ENCODE measurements at places on chromosomes 16 and 17.

GRCh38 chr16:65394281-65394680 lies 272.4 kb upstream of the CDH11 start:
- DNase-seq = no peak

GRCh38 chr16:23320693-23321092 lies 18.6 kb downstream of the SCNN1B start:
- DNase-seq = no peak

DNA sequence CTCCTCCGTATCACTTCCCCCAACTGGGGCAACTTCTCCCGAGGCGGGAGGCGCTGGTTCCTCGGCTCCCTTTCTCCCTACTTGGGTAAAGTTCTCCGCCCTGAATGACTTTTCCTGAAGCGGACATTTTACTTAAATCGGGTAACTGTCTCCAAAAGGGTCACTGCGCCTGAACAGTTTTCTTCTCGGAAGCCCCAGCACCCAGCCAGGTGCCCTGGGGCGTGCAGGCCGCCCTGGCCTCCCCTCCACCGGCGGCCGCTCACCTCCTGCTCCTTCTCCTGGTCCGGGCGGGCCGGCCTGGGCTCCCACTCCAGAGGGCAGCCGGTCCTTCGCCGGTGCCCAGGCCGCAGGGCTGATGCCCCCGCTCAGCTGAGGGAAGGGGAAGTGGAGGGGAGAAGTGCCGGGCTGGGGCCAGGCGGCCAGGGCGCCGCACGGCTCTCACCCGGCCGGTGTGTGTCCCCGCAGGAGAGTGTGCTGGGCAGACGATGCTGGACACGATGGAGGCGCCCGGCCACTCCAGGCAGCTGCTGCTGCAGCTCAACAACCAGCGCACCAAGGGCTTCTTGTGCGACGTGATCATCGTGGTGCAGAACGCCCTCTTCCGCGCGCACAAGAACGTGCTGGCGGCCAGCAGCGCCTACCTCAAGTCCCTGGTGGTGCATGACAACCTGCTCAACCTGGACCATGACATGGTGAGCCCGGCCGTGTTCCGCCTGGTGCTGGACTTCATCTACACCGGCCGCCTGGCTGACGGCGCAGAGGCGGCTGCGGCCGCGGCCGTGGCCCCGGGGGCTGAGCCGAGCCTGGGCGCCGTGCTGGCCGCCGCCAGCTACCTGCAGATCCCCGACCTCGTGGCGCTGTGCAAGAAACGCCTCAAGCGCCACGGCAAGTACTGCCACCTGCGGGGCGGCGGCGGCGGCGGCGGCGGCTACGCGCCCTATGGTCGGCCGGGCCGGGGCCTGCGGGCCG lies 1.6 kb downstream of the HIC1 start:
- peak; percentile 22 for DNase-seq

GRCh38 chr17:66464921-66465320 lies 162.5 kb downstream of the PRKCA start:
- DNase-seq = no peak

DNA sequence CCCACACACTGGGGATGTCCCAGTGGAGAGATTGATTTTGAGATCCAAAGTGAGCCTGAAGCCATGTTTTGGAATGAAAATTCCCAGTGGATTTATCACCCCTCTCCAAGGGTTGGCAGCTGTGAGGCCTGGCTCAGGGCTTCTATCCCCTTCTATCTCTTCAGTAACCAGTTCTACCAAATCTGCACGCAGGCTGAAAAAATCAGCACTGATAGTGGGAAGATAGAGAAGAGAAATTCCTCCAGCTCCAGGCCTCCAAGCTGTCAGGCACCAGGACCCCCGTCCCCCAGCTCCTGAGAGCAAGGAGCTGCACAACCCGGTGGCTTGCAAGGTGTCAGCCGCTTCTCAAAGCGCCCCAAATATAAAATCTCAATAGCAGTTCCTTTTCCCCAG lies 1.0 kb downstream of the FLOT2 start:
- no peak for DNase-seq

DNA sequence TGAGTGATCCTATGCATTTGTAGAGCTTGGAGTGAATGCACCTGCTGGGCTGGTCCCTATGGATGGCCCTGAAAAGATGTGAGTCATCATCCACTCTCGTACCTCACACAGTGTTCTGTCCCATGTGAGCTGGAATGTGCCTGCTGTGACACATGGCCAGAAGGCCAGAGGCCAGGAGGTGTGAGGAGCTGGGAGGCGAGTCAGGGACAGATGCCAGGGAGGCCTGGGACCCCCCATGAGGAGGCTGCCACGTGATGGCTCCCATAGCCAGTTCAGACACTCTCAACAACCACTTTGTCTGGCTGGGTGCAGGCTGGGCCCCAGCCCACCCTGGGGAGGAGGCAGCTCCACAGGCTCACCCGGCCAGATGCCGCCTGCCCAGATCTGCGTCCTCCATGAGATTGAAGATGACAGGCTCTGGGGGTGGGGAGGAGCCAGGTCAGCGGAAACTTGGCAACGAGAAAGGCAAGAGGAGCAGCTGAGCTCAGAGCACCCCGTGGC lies 168.8 kb downstream of the C16orf78 start:
- no peak for DNase-seq

DNA sequence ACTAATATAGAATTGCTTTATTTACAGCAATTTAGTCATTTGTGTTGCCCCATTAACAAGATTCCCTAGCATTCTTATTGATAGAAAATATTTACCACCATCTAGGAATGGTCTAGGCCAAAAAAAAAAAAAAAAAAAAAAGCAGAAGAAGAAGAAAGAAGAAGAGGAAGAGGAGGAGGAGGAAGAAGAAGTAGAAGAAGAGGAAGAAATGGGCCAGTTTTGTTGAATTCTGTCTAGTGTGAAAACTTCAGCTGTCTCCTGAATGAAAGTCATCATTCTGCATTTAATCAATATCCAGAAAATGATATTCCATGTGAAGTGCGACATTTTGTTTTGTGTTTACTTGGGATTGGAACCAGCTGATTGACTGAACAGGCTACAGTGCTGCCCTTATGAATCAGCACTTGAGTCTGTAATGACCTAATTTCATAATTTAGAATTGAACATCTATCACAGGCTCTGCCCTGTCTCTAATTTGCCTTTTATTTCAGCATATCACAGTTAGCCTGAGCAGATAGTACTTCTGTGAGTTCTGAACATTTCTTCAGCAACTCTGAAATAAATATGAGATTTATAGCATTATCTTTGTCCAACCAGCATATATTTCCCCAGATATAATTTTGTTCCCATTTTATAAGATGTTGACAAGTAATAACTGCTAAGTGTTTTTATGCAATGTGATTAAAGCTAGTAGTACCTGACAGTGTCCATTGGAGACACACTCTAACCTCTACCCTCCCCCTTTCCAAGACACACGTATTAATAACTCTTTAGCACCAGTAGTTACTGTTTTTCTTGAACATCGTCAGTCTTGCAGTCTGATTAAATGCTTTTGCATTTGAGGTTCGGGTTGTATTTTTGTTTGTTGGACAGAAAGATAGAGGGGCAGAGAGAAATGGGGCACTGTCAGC lies 5.9 kb downstream of the ANKFN1 start:
- no peak for DNase-seq
